Lung (tissue), 17 donors: ENCODE measurements at places on chromosomes 16 and 17. TPM values are rescaled to one million over a fixed set of nuclear protein-coding genes. Genes with fewer than 3 reads are reported as not detected.

DNA sequence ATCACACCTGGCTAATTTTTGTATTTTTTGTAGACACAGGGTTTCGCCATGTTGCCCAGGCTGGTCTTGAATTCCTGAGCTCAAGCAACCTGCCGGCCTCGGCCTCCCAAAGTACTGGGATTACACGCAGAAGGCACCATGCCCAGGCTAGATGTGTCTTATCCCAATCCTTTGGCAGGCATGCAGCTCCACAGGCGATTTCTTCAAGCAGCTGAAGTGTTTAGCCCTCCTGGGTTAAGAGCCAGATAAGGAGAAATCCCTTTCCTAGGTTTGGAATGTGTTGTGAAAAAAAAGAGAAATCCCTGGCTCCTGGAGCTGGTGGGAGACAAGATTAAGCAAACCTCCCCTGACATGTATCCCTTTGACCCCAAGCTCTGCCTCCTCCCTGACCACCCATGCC is 2.1 kb upstream of the NHERF1 start:
- peak overlapping the region; percentile 64 for H3K27ac ChIP-seq
- no peaks in the 10 kb centered on the region for H3K27me3 ChIP-seq
- H3K36me3 ChIP-seq = no peaks in the 10 kb centered on the region
- H3K4me1 ChIP-seq = peaks cover 28% of the 10 kb centered on the region
- H3K4me3 ChIP-seq = no peak overlapping the region

The NACA2 gene
- not detected for total RNA-seq

- no peak overlapping the region for H3K27ac ChIP-seq
- H3K36me3 ChIP-seq = no peaks in the 10 kb centered on the region
- no peak for DNase-seq
These were observed 6.2 kb upstream of the PRSS54 start for GRCh38 chr16:58301052-58301451.

DNA sequence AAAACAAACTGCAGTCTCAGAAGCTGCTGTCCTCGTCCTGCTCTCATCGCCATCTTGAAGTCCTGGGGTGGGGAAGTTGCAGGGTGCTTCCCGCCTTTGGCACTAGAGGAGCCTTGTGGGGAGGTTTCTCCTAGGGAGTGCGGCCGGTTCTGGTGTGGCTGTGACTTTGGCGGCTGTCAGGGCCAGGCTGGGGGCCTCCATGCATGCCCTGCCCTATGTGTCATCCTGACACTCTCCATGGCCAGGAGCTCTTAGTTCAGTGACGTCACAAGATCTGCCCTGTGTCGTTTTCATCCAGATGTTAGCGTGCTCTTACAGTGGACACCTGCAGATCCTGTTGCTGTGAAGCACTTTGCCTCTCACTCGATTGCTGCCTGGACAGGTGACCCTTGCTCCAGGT is 49.6 kb downstream of the PLD6 start:
- DNase-seq = no peak
- no peak overlapping the region for H3K4me3 ChIP-seq
- no peaks in the 10 kb centered on the region for H3K27me3 ChIP-seq
- no peak overlapping the region for H3K27ac ChIP-seq

GRCh38 chr16:49556606-49557446 is 183.2 kb downstream of the C16orf78 start:
- no peaks in the 10 kb centered on the region for H3K27me3 ChIP-seq
- peak; percentile 77 for DNase-seq
- no peak overlapping the region for H3K27ac ChIP-seq
- H3K4me3 ChIP-seq = no peak overlapping the region
- no peaks in the 10 kb centered on the region for H3K4me1 ChIP-seq
